ENCODE measurements at places on chromosomes 7 and 10. TPM values are rescaled to one million over a fixed set of nuclear protein-coding genes. Genes with fewer than 3 reads are reported as not detected.

Gene GPAM
- 1.9 TPM for polyA plus RNA-seq

Gene CREB5
- not detected for polyA plus RNA-seq

Gene HGF
- not detected for polyA plus RNA-seq

Gene MMD2
- polyA plus RNA-seq = not detected

Gene PSMA2
- polyA plus RNA-seq = 353 TPM

Gene CYP2C9
- not detected for polyA plus RNA-seq

Gene COMTD1
- polyA plus RNA-seq = 22.3 TPM

Gene SORBS1
- polyA plus RNA-seq = 0.75 TPM

Gene PNPLA8
- polyA plus RNA-seq = 20.9 TPM

Data from CD4-positive, alpha-beta memory T cell (primary cell).